ENCODE measurements at places on chromosomes 2 and 18.

DNA sequence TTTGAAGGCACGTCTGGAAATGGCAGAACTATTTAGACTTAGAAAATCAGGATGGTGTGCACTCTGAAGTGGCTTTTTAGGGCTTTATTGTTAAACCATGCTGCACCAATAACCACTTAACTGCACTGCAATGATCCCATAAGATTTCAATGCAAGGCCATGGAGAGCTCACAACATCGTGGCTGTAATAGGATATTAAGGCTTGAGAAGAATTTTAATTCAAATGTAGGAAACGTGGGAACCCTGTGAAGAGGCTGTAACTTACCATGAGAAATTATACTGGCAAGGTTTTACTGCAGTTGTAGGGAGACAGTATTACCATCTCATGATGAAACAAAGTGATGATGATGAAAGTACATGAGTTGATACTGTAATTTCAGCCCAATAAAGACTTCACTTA is 242.5 kb downstream of the AFF3 start:
- DNase-seq = no peak

DNA sequence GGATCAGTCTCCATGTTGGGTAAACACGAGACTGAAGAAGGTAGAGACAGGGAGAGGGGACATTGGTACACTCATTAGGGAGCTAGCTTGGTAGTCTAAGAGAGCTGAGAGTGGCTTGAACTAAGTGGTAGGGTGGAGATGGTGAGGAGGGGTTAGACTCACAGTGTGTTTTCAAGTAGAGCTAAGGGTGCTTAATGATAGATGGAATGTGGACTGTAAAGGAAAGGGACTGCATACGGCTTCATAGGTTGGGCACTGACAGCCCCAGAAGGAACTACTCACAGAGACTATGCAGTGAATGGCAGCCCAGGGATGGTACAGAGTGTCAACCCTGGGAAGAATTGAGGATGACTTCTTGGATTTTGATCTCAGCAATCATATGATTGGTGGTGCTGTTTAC is 178.1 kb downstream of the CCDC85A start:
- DNase-seq = no peak

DNA sequence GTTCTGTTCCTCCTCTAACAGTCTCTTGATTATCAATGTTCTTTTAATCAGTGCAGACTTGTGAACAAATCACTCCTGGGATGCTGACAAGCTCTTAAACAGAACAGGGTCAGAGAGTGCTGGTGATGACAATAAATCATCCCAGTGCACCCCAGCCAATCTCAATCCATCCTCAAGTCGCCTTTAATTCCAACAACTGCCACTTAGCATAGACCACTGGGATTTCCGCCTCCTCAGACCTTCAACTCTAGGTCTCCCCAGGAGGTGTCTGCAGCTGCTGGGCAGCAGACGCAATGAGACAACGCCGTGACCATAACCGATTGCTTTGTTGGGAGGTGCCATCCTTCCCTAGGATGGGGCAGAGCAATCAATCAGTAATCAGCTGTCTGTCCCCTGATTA is 184.2 kb upstream of the ACAA2 start:
- DNase-seq = no peak

GRCh38 chr2:95062242-95063085 is 37.0 kb downstream of the MAL start:
- DNase-seq = no peak

DNA sequence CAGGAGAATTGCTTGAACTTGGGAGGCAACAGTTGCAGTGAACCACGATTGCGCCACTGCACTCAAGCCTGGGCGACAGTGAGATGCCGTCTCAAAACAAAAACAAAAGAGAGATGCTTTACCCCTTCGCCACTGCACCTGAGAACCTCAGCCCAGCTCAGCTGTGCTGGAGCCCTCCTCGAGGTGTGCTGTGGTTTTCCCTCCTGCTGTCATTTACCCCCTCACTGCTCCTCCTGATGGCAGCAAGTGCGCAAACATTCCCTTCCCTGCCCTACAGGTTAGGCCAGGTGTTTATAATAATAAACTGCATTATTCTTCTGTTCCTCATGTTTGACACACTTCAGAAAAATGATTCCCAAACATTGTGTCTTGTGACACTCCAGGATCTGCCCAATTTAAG is 8.4 kb downstream of the FBXO36 start:
- no peak for DNase-seq

DNA sequence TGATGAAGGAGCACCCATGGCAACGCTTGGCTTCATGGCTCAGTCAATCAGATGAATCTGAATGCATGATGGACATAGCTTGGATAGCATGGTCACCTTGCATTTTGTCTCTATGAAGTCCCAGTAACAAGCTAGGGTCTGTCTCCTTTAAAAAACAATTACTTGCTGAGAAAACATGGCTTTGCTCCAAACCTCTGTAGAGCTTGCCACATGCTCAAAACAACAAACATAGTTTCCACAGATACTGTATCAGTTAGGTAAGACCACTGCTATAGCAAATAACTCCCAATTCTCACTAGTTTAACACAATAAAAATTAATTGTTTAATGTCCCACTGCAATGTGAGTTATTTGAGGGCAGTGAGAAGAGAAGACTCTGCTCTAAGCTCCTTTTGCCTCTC is 401.0 kb downstream of the IRS1 start:
- DNase-seq = no peak

- no peak for DNase-seq
Measured at GRCh38 chr18:59145055-59145454, 5.4 kb downstream of the SEC11C start.

- DNase-seq = no peak
Measured at GRCh38 chr2:55391155-55391554, 28.5 kb downstream of the CCDC88A start.

GRCh38 chr2:236956031-236956618 is 129.6 kb upstream of the COPS8 start:
- DNase-seq = no peak

DNA sequence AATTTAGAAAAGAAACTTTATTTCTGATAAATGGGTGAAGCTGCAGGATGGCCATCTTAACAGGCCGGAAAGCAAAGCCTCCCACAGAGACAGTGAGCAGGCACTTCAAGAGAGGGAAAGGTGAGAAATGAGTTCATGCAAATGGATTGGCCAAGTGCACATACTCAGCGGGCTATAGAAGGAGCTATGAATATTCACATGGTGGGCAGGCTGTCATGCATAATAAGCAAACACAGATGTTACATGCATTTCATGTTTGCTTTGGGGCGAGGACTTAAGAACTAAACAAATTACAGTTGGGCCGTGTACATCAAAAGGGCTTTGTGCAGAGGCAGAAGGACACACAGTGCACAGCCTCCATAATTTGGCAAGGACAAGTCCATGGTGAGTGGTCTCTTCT is 69.8 kb upstream of the MAL start:
- no peak for DNase-seq

DNA sequence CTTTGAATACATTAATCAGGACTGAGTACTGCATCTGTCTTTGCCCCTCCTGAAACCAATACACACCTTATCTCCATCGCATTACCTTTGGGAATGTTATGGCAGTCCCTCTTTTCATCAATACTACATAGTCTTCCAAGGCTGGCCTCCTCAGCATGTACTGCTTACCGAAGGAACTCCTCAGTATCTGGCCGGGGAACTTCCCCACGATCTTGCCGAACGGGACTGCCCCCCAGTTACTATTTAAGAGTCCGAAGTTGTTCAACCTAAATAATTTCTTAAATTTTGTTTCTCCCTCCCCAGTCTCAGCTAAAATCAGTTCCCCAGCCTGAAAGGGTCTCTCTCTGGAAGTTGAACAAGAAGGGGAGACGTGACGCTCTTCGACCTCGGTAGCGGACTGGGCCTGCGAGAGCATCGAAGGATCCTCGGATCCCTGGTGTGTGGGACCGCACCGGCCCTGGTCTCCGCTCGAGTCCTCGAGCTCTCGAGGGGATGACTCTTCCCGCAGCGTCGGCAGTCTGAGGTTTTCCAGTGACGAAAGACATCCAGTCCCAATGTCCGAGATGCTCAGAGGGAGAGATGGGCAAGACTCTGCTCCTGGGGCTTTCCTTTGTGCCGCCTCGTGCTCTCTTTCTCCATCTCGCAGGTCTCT is 489 bp downstream of the TRMT61B start:
- no peak for DNase-seq

DNA sequence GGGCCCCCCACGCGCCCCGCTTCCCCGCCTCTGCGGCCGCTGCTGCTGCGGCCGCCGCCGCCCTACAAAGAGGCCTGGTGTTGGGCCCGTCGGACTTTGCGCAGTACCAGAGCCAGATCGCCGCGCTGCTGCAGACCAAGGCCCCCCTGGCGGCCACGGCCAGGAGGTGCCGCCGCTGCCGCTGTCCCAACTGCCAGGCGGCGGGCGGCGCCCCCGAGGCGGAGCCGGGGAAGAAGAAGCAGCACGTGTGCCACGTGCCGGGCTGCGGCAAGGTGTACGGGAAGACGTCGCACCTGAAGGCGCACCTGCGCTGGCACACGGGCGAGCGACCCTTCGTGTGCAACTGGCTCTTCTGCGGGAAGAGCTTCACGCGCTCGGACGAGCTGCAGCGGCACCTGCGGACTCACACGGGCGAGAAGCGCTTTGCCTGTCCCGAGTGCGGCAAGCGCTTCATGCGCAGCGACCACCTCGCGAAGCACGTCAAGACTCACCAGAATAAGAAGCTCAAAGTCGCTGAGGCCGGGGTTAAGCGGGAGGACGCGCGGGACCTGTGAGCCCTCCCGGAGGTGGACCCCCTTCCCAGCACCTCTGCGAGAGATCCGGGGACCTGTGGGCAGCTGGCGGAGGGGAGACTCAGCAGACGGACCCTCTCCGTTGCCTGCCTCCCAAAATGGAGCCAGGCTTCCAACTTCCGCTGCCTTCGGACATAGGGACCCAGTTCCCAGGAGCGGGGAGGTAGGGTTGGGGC is 1.9 kb downstream of the SP5 start:
- DNase-seq = no peak

All from activated CD4-positive, CD25-positive, alpha-beta regulatory T cell treated with anti-CD3 and anti-CD28 coated beads, Interleukin-2, amount 50 U/mL, for 16 hours (primary cell).